ENCODE measurements at places on chromosomes 3 and 15. TPM values are rescaled to one million over a fixed set of nuclear protein-coding genes. Genes with fewer than 3 reads are reported as not detected.

The CEP19 gene
- polyA plus RNA-seq: 7.4 TPM

The FANCD2OS gene
- not detected for polyA plus RNA-seq

The CX3CR1 gene
- polyA plus RNA-seq: 98.7 TPM

The ANP32A gene
- polyA plus RNA-seq: 94.6 TPM

The SGO1 gene
- polyA plus RNA-seq: 0.86 TPM

The PHC3 gene
- 48.3 TPM for polyA plus RNA-seq

The LRCH3 gene
- 26.5 TPM for polyA plus RNA-seq

The MOBP gene
- not detected for polyA plus RNA-seq

The TTBK2 gene
- 11.1 TPM for polyA plus RNA-seq

The PP2D1 gene
- polyA plus RNA-seq: 0.46 TPM

The NDN gene
- polyA plus RNA-seq: 0.81 TPM

The DAZL gene
- not detected for polyA plus RNA-seq

The MST1 gene
- 0.31 TPM for polyA plus RNA-seq

The EBLN2 gene
- polyA plus RNA-seq: 0.76 TPM

The ROBO2 gene
- polyA plus RNA-seq: not detected

The UTS2B gene
- not detected for polyA plus RNA-seq

The CDCP1 gene
- not detected for polyA plus RNA-seq

The NRG4 gene
- polyA plus RNA-seq: not detected

The SETD2 gene
- polyA plus RNA-seq: 30.2 TPM

The DNAH12 gene
- not detected for polyA plus RNA-seq

The SLC9C1 gene
- polyA plus RNA-seq: not detected

The GRK7 gene
- not detected for polyA plus RNA-seq

The TOPBP1 gene
- 11.3 TPM for polyA plus RNA-seq

The TMEM43 gene
- 75.3 TPM for polyA plus RNA-seq

The ACTRT3 gene
- polyA plus RNA-seq: 0.20 TPM

The PCOLCE2 gene
- not detected for polyA plus RNA-seq

The RTP1 gene
- polyA plus RNA-seq: not detected

The MESD gene
- polyA plus RNA-seq: 35.5 TPM

The IQCF5 gene
- not detected for polyA plus RNA-seq

The IQCH gene
- 0.52 TPM for polyA plus RNA-seq

The BCL2A1 gene
- polyA plus RNA-seq: 29.5 TPM

The LSAMP gene
- not detected for polyA plus RNA-seq

The SEC22A gene
- 12.7 TPM for polyA plus RNA-seq

The SLC2A2 gene
- polyA plus RNA-seq: not detected

The EPHB1 gene
- polyA plus RNA-seq: 0.10 TPM

The AMT gene
- polyA plus RNA-seq: 0.62 TPM

The GP9 gene
- not detected for polyA plus RNA-seq

The C3orf49 gene
- not detected for polyA plus RNA-seq

The MAP6D1 gene
- polyA plus RNA-seq: 3.6 TPM

The SLC41A3 gene
- polyA plus RNA-seq: 28.0 TPM

The RNF123 gene
- 20.7 TPM for polyA plus RNA-seq

The FBXW12 gene
- not detected for polyA plus RNA-seq

The RNU5B-1 gene
- polyA plus RNA-seq: not detected

The GMPPB gene
- 24.6 TPM for polyA plus RNA-seq

The C2CD4A gene
- polyA plus RNA-seq: not detected

The TERC gene
- polyA plus RNA-seq: 0.72 TPM

The ANKRD34C gene
- not detected for polyA plus RNA-seq

The TGM5 gene
- polyA plus RNA-seq: not detected

The MCF2L2 gene
- polyA plus RNA-seq: 0.78 TPM
